ENCODE measurements at places on chromosomes 1 and 21.

DNA sequence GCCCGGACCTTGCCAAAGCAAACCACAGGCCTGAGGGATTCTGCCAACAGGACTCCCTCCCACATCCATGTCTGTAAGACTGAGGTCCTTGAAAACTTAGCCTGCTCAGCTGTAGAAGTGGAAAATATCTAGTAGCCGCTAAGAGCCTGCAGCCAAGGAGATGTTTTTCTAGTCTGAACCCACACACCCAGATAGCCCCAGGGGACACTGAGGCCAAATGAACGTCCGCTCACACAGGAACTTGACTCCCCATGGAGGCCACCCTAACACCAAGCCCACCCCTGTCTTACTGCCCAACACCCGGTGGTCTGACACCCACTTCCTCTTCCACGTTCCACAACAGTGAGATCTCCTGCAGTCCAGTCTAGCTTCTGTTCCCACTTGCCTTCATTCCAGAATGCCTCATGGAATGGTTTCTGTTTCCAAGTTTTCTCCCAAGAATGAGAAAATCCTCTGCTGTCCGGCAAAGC lies 174.8 kb downstream of the PLPP3 start:
- DNase-seq, result no peak

GRCh38 chr1:244012202-244012601 lies 38.9 kb upstream of the ZBTB18 start:
- DNase-seq, result no peak

DNA sequence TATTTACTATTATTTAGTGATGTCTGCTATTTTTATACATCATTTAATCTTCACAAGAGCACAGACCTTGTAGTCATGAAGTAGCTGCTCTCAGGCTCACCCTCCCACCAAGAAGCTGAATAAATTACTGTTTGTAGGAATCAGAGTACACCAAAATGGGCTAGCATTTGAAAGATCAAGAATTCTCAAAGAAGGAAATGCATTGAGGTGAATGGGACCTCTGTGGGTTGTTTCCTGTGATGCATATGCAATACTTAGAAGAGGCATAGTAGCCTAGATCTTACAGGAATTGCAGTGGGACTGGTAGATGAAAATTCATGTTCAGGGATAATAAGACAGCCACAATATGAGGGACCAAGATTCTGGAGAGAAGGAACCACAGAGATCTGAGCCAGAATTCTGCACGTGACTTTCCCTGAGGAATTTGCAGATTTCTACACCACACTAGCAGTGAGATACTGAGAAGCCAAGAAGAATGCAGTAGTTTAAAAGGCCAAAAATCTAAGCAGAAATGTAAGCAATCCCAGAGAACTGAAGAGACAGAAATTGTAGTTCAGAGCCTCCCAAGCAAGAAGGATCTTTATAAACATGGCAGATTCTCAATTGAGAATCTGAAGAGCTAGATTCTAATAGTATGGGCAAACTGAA lies 307.0 kb downstream of the ST6GALNAC3 start:
- no peak for DNase-seq

DNA sequence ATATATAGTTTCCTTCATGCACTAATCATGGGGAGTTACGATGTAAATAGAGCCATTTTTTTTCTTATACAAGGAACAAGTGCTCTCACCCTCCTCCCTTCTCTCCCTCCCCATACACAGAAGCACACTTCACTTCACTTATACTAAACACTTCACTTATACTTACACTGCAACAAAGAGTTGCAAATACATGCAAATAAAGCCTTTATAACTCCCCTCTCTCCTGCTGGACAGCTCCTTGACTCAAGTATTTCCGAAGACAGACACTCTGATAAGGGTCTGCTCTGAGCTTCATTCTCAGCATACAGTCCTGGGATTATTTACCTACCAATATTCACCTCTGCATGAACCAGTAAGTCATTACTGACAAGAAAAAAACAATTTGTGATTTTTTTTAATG lies 35.6 kb upstream of the ERG start:
- no peak for DNase-seq

- no peak for DNase-seq
Measured at GRCh38 chr1:53310847-53311681, 16.8 kb downstream of the LRP8 start.

DNA sequence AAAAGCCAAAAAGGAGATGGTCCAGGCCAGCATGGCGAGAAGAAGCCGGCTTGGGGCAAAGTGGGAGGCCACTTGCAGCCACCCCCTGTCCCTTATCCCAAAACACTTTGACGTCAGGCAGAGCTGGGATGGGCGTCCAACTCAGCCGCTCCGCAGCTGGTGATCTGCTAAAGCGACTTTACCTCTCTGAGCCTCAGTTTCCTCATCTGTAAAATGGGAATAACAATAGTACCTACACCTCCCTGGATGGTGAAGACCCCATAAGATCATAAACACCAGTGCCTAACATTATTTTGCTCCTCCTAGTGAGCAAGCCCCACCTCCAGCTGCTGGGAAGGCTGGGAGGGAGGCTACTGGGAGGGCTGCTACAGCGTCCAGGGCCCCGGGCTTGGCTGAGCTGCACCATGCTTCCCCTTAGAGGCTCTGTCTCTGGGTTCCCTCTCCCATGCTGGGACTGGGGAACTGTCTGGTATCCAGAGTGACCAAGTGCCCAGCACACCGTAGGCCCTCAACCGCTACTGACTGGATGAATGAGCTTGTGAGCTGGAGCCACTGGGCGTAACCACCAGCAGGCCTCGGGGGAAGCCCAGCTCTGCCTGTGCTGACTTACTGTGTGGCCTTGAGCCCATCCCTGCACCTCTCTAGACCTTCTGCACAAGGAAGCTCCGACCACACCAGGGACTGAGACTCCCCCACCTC lies 18.3 kb downstream of the IFFO2 start:
- DNase-seq, result no peak

- DNase-seq, result no peak
Measured at GRCh38 chr1:84776639-84777038, 86.4 kb upstream of the SSX2IP start.

GRCh38 chr1:152048416-152049009 lies 11.7 kb upstream of the S100A11 start:
- DNase-seq, result peak; percentile 87

DNA sequence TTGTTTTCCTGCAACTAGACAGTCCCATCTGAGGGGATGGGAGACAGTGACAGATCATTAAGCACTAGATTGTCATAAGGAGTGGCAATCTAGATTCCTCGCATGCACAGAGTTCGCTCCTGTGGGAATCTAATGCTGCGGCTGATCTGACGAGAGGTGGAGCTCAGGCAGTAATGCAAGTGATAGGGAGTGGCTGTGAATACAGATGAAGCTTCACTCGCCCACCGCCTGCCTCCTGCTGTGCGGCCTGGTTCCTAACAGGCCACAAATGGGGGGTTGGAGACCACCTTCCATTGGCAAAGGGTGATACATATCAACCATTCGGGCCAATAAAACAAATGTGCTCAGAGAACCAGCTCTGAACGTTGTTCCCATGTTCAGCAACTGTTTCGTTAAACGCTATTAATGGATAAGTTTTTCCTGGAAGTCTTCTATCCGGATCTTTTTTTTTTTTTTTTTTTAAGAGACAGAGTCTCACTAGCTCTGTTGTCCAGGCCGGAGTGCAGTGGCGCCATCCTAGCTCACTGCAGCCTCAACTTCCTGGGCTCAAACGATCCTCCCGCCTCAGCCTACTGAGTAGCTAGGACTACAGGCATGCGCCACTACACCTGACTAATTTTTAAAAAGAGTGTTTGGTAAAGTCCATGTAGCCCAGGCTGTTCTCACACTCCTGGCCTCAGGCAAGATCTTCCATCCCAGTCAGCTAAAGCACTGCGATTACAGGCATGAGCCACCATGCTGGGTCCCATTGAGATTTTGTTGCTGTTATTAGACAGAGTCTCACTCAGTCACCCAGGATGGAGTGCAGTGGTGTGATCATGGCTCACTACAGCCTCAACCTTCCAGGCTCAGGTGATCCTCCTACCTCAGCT lies 8.7 kb upstream of the RSRP1 start:
- no peak for DNase-seq

GRCh38 chr1:74368335-74368734 lies 133.1 kb downstream of the TNNI3K start:
- DNase-seq, result no peak

- DNase-seq, result no peak
Measured at GRCh38 chr1:2419416-2419815, 7.1 kb upstream of the PEX10 start.

DNA sequence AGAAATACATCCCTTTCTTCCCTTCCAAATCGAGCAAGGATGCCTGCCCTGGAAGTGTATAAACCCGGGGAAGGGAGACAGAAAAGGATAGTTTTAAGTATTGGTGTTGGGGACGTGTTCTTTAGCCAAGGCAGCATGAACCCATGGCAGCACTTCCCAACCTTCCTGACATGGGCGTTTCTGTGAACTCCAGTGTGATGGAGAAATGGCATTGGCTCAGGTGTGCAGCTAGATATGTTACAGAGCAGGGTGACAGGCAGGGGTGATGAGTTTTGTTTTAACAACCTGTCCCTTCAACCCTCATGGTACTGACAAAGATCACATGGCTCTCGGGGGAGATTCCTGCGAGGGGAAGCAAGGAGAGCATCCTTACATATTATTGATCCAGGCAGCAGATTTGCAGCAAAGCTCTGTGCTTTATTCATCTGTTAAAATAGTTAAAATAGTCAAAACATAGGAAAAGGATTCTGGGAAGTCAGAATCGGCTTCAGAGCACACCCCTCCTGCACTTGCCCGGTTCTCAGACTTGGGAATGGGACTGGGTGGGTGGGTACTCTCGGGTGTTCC lies 4.0 kb downstream of the MX1 start:
- DNase-seq, result no peak

DNA sequence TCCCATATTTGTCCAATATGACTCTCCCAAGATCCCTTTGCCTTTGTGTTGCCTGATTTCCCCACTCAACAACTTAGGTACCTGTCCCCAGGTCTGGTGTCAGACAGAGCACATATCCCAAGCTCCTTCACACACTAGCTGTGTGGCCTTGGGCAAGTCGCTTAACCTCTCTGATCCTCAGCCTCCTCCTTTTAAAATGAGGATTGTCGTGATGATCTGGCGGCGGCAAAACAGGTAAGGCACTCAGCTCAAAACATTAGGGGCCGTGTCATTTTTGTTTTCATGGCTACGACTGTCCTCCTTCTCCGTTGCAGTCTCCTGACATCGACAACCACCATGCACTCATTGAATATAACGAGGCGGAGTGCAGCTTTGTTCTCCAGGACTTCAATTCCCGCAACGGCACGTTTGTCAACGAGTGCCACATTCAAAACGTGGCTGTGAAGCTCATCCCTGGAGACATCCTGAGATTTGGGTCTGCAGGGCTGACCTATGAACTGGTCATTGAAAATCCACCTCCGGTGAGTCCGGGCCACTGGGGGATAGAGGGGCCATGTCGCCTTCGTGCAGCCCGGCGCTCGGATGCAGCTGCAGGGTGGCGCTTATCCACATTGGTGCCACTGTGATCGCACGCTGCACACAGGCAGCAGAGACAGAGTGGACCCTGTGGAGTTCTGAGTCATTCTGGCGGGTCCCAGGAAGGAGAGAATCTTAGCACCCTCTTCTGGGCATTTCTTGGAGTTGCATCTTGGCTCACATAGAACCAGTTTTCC lies 25.2 kb downstream of the FHAD1 start:
- peak; percentile 37 for DNase-seq

DNA sequence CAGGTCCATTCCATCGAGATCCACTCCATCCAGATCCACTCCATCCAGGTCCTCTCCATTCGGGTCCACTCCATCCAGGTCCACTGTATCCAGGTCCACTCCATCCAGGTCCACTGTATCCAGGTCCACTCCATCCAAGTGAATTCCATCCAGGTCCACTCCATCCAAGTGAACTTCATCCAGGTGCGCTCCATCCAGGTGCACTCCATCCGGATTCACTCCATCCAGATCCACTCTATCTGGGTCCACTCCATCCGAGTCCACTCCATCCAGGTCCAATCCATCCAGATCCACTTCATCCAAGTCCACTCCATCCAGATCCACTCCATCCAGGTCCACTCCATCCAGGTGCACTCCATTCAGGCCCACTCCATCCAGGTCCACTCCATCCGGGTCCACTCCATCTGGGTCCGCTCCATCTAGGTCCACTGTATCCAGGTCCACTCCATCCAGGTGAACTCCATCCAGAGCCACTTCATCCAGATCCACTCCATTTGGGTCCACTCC lies 157.4 kb downstream of the HUNK start:
- no peak for DNase-seq

GRCh38 chr1:13960375-13960987 lies 260.5 kb downstream of the PRDM2 start:
- DNase-seq, result peak; percentile 56

GRCh38 chr1:108947871-108948525 lies 15.3 kb downstream of the CLCC1 start:
- DNase-seq, result no peak

- DNase-seq, result no peak
Measured at GRCh38 chr1:201378804-201379203, 1.3 kb upstream of the TNNT2 start.

GRCh38 chr1:50531027-50531426 lies 107.8 kb upstream of the DMRTA2 start:
- no peak for DNase-seq

GRCh38 chr1:176863613-176864012 lies 300.9 kb downstream of the ASTN1 start:
- no peak for DNase-seq

GRCh38 chr1:92262516-92262915 lies 36.3 kb downstream of the GLMN start:
- DNase-seq, result no peak

GRCh38 chr1:59292562-59292961 lies 4.3 kb upstream of the FGGY start:
- peak; percentile 29 for DNase-seq

GRCh38 chr1:184563308-184563707 lies 176.5 kb downstream of the C1orf21 start:
- no peak for DNase-seq

DNA sequence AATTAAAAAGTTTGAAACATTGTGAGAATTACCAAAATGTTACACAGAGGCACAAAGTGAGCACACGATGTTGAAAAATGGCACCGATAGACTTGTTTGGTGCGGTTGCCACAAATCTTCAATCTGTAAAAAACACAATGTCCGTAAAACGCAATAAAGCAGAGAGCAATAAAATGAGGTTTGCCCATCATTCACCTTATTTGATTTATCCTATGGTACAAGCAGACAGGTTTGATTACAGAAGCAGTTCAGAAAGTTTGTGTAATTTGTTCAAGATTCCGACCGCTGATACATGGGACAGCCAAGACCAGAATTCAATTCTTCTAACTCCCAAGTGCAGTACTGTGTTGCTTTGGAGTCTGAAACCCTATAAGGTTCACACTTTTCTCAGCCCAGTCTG lies 318.3 kb upstream of the PROX1 start:
- no peak for DNase-seq

DNA sequence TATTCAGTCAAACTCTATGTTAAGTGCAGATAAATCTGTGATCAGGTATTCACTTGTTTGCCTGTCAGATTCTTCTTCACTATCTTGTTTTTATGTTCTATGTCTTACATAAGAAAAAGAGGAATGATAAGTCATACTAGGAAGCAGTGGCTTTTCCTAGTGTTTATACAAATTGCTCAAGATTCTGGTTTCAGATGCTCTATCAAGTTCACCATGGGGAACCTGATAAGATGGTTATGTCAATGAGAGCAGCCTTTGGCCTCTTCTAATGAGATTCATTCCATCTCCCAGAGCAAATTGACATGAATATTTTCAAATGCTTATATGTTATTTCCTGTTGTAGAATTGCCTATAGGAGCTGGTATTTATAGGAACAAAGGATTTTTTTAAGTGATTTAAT lies 218.8 kb upstream of the TMPRSS15 start:
- no peak for DNase-seq

GRCh38 chr1:20358761-20359263 lies 68.1 kb downstream of the VWA5B1 start:
- DNase-seq, result no peak

All from CD4-positive, alpha-beta T cell treated with Interleukin-4 for 4 hours (primary cell).